ENCODE measurements at places on chromosomes 1 and 21.

- no peak for DNase-seq
Observed at GRCh38 chr1:115303364-115303763, 34.7 kb downstream of the NGF start.

- no peak for DNase-seq
Observed at GRCh38 chr21:43819511-43820405, 30.4 kb downstream of the RRP1 start.

DNA sequence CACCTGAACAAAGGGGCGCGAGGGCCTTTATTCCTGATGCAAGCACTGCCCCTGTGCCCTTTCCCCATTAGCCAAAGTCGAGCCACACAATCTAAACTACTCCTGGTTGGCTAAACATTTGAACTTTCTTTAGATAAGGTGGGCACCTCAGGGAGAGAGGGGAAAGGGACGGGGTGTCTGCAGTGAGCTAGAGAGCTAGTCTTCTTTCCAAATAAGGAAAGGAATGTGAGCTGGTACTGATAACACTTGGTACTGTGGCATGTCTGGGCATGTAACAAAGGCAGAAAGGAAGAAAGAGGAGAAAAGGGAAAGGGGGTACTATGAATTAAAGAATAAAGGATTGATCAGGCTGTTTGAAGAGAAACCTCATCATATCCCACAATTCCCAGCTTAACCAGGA lies 62.8 kb downstream of the OVGP1 start:
- DNase-seq: no peak

GRCh38 chr1:171904778-171905450 lies 63.6 kb downstream of the DNM3 start:
- DNase-seq: no peak

DNA sequence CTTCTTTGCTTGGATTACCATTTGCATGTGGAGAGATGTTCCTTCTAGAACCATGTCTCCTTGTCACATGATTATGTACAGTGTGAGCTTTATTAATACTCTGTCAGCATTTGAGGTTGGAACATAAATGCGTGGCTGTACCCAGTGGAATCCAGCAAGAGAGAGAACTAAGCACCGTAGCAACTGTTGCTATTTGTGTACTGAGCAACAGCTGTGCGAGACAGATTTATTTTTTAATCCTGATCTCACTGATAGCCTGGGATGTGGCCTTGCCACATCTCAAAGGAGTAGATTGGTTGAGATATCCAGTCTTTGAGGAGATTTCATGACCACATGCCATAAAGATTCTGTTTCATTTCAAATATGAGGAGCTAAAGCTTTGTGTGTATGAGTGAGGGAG lies 43.4 kb downstream of the KIF1B start:
- DNase-seq: no peak

DNA sequence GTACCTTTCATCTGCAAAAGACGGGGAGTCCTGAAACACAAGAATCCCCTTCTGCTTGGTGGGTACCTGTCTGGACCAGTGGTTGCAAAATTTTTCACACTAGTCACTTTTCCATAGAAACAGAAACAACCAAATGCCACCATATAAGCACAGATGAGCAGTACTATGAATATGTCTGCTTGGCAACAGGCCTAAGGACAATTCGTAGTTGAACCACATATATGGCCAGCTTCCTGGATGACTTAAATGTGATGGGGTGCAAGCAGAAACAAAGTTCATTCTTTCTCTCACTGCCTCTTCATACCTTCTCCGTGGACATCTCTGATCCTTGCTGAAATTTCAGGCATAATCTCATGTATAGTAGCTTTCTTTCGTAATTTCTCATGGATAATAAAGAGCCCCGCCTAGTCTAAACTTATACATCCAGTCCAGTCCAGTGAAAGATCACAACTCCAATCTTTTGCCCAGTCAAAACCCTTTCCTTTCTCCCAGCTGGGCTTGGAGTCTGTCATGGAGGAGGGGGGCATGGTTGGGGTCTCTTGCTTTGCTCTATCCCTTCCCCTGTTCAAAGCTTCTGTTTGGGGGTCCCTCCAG lies 7.0 kb downstream of the FCAMR start:
- no peak for DNase-seq

DNA sequence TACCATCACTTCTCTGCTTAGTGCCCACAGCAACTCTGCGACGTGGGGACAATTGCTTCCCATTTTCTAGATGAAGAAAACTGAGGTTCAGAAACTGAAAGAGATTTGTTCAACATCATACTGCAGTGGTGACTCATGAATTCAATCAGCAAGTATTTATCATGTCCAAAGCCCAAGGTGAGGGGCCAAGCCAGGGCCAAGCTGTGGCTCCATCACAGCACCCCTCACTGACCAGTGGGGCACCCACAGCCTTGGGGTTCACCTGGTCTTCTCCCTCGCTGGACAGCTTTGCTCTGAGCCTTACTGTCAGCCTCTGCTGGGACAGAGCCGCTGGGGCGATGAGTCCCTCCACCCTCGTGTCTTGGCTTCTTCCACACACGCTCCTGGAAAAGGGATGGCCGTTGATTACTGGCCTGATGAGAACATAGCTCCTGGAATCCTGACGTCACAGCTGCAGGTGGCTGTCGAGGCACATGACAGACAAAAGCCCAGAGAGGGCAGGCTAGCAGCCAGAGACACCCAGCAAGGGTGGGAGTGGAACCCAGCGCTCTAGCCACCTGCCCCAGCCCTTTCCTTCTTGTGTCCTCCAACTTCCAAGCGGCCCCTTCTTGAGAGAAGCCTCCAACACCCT lies 6.2 kb downstream of the EDN2 start:
- DNase-seq: no peak

DNA sequence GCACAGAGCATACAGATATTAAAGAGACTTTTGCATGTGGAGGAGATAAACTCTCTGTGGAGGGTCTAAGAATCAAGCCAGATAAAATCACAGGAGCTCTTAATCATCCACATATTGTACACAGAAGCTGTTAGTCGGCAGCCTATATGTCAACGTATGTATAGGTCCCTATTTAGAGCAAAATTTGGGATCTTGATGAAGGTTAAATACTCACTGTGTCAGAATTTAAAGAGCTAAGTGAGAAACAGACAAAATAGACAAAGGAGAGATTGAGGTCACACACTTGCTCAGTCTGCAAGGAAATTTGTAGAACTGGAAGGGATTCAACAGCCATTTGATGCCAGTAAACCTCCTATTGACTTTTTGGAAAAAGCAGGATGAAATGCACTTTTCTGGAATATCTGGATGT lies 4.1 kb upstream of the IRF2BP2 start:
- no peak for DNase-seq

GRCh38 chr1:4053160-4053748 lies 153.2 kb upstream of the C1orf174 start:
- no peak for DNase-seq

GRCh38 chr1:24621121-24621520 lies 22.0 kb upstream of the SRRM1 start:
- no peak for DNase-seq

GRCh38 chr1:192080684-192081083 lies 77.6 kb upstream of the RGS18 start:
- no peak for DNase-seq

- no peak for DNase-seq
Observed at GRCh38 chr1:166174108-166174507, 7.3 kb upstream of the FAM78B start.

DNA sequence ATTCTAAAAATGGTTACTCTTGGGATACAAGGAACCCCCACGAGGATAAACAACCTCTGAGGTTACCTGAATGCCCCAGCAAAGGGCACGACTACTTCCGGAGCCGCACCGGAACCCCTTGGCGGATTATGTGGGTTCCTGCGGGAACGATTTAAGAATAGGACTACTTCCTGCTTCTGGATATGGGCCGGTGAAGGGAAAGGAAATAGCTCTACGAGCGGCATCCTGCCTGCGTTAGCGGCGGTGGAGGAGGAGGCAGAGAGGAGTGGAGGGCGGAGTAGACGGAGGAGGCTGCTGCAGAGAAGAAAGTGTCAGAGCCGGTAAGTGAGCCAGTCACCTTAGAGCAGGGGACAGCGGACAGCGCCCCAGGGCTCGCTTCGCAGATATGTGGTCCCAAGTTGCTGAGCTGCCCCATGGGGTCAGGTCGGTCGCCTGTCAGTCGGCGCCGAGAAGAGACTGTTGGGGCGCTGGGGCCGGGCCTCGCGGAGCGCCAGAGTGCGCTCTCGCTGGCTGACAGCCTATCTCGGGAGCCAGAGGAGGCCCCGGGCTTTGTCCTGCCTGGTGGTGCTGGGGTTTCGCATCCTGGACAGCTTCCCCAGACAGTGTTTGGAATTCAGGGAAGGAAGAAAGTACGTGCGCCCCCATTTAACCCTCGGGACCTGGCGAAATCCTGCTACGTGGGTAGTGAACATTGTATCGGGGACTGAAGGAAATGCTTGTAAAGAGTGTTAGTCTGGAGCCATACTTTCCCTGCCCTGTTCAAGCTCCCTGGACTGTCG lies at the start of gene KLHL20:
Gene KLHL20 (plus strand): TSS at position 223 of the 779 bp plus-strand sequence. CDS start 1,063 bp downstream, outside the sequence.
- peak; percentile 74 for DNase-seq

DNA sequence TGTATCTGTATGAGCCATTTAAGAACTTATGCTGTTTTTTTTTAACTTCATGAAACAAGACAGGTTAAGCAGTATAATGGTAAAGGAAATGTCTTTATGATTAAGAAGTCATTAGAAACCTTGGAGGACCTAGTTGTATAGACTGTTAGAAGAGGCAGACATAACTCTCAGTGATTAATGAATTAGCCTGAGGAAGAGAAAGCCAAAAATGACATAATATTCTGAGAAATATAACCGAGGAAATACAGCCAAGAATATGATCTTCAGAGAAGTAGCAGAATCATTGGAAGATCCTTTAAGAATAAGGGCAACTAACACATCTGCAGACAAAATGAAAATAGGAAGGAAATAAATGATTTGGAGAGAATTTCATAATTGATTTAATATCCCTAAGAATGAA lies 738.1 kb upstream of the NCAM2 start:
- DNase-seq: no peak

DNA sequence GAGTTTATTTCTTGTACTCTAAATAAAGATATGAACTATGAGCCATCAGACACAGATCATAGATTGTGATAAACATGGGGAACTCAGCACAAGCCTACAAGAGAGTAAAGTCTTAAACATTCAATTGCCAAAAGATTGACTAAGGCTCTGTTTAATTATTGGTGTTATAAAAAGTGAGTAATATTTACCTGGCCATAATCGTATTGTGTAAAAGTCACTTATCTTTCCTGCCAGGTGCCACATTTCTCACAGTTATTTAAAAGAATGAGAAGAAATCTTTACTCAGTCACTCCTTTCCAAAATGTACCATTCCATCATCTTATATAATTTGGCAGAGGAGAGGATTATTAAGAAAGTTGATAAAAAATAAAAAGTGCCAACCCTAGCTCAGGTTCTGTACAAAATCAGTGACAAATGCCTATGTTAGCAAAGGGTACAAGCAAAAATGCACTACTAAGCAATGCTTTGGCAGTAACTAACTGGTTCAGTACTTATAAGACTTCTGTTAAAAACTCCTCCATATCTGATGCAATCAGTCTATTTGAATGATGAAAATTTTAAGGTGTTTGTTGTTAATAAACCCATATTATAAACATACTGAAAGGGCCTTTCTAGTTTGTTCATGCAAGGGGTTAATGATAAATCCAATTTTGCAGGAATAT lies 5.8 kb upstream of the NR5A2 start:
- no peak for DNase-seq

DNA sequence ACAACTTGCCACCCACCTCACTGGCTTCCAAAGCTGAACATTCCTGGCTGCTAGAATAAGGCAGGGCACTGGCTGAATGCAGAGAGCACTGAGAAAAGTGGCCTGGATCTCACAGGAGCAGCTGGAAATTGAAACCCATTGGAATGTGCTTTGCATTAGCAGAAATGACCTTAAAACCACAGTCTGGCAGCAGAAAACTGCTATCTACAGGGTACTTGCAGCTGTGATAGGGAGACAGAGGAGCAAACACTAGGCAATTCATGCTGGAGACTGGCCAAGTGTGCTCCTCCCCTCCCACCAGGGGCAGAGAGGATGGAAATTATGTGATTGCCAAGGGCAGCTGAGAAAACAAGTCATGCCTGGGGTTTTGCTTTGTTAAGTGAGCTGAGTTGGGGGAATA lies 47.2 kb downstream of the HSD3B1 start:
- DNase-seq: no peak

Measured in WTC11 (cell line).